Inflammatory macrophage treated with lipopolysaccharide for 1 hour (primary cell): ENCODE measurements at places on chromosomes 5 and 9.

DNA sequence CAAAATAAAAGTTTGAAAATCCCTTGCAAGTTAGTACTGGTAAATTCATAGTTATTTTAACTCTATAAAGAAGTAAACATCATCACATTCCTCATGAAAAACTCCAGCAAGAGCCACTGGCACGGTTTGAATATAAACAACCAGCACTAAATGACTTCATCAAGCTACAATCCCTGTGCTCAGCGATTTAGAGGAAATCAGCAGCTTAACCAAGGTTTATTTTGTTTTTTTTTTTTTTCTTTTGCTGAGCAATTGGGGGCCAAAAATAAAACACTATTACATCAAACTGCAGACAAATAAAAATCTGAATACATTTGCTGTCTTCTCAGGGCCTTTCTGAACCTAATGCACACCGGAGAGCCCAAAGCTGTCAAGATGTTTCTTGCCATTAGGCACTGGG is 106.2 kb upstream of the SLC24A2 start:
- DNase-seq = no peak

DNA sequence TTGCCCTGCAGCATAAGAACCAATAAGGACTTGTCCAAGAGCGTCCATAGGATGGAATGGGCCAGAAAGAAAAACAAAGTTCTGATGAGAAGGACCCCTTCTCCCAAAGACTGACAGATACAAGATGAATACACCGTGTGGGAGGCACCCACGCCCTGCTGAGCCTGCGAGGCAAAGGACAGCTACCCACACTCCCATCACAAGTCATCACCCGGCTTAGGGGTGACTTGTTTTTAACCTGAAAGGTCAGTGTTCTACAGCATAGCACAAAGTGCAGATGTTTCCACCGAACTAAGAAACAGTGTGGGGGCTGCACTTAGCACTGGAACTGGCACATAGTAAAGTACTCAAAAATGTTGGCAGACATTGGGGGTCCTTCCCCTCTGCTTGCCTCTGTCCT is 13.9 kb downstream of the TNIP1 start:
- no peak for DNase-seq

DNA sequence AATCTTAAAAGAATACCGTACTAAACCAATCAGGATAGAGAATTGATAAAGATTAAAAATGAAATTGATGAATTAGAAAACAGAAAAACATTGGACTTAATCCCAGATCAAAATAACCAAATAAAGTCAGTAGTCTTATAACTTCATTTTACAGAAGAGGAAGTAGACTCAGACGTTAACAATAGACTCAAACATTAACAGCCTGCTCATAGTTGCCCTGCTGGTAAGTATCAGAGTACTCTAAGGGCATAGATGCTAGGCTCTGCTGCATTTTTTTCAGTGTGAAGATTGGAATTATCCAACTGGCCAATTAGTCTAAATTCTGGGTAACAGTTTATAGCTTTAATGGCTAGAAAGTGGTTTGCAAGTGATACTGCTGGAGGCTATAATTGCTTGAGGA is 42.9 kb downstream of the ADGRV1 start:
- DNase-seq = no peak

GRCh38 chr9:92952906-92953610 is 5.7 kb downstream of the FGD3 start:
- DNase-seq = no peak

- no peak for DNase-seq
Measured at GRCh38 chr5:126433701-126434100, 10.5 kb downstream of the GRAMD2B start.

- DNase-seq = no peak
Measured at GRCh38 chr9:97514531-97514930, 13.1 kb downstream of the TMOD1 start.

DNA sequence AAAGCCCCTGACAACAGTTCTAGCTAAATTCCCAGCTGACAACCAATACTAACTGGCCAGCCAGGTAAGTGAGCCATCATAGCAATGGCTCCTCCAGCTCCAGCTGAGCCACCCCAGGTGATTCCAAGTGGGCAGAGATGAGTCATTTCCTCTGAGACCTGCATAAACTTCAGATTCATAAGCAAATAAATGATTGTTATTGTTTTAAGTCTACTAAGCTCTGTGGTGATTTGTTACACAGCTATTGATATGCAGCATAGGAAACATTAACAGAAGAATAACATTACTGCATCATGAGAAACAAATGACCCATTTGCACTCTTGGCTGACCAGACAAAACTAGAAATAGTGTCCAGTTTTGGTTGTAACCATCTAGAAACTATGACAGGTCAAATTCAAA is 60.3 kb downstream of the TTC39B start:
- DNase-seq = no peak

GRCh38 chr5:150642567-150642927 is 2.1 kb downstream of the SYNPO start:
- DNase-seq = no peak

DNA sequence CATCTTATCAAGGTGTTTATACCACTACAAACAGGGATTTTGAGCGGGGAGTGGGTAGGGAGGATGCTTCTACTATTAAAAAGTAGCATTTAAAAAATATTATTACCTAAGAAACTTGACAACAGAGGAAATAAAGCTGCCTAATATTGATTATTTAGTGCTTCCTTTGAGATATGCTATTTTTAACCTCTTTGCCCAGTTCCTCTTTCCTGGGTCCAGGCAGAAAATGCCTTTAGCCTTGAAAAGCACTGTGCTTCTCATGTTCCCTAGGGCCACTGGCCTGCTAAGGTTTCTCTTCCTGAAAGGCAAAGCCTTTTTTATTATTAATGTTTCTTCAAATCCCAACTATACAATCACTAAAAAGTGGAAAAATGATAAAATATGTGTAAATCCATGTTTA is 217.2 kb upstream of the HAPLN1 start:
- DNase-seq = no peak

GRCh38 chr5:36147681-36148080 is 4.0 kb downstream of the LMBRD2 start:
- DNase-seq = no peak

- DNase-seq = peak; percentile 51
Measured at GRCh38 chr9:137077010-137077747, at the start of gene UAP1L1. TSS of gene UAP1L1 (plus strand) at chr9:137077517. CDS start at chr9:137077533, 16 bp downstream.

- DNase-seq = no peak
Measured at GRCh38 chr5:93893075-93893474, 151.7 kb upstream of the POU5F2 start.

GRCh38 chr9:77469515-77470231 is 178.4 kb downstream of the GNA14 start:
- no peak for DNase-seq

DNA sequence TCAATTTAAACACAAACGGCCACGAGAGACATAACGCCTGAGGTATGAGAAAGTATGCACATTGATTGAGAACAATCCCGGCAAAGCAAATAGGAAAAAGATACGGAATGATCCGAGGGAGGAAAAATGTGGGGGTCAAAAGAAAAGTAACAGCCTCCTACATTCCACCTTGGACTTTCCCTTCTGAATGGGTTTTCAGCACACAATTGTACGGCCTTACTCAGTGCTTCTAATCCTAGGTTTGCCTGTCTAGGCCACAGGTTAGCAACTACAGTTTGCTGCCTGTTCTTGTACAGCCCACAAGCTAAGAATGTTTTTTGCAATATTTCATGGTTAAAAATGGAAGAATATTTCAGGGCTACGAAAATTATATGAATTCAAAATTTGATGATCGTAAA is 46.2 kb upstream of the RNF20 start:
- DNase-seq = no peak

GRCh38 chr9:87863882-87864465 is 18.7 kb upstream of the SPATA31E1 start:
- DNase-seq = no peak

- no peak for DNase-seq
Measured at GRCh38 chr5:132470010-132470392, 20.6 kb downstream of the IRF1 start.

DNA sequence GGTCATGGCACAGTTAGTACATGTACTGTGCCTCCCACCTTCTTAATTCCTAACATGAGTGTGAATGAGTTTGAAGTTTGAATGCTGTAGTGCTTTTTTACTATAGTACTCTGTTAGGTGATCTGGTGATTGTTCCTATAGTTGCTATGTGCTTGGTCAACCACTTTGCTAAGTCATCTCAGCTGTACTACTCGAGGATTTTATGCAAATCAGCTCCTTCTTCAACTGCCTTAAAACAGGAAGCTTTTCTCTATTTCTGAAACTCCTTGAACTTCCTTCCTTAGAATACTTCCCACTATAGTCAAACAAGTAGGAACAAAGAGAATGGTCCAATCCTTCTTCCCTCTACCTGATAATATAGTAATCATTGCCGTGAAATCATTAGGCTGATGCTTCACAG is 219.6 kb downstream of the CTNND2 start:
- DNase-seq = peak; percentile 70

GRCh38 chr9:121367306-121368137 is 2.5 kb downstream of the STOM start:
- no peak for DNase-seq

DNA sequence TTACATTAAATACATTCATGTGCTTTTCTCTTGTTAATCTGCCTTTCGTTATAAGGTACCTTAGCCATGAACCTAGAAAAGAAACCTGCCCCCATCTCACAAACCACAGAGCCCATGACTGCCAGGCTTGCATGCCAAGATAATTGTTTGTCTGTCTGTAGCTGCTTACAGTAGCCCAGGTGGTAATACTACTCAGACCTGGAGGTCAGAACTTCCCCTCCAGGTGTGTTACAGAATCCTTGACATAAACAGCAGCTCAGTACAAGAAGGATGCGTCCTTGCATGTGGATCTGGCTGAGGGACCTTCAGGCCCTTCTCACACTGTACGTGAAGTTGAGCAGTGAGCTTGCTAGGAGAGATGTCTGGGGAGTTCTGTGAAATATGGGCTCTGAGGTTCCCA is 291.4 kb downstream of the CSNK1G3 start:
- no peak for DNase-seq

DNA sequence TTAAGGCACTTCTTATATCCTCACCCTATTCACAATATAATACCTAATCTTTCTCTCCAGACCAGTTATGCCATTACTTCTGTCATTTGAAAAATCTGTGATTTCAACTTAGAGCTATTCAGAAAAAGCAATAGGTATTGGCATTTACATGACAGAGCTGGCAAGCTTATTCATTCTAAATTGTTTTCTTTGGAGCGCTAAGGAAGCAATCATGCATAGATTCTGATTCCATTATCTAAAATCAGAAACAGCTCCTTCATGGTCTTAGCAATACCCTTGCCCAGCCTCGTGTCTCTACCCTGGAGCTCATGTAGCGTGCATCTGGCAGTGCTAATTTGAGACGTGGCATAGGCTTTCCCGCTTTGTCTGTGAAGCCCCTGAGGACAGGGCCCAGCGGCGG is 4.5 kb downstream of the SLC1A1 start:
- DNase-seq = no peak

DNA sequence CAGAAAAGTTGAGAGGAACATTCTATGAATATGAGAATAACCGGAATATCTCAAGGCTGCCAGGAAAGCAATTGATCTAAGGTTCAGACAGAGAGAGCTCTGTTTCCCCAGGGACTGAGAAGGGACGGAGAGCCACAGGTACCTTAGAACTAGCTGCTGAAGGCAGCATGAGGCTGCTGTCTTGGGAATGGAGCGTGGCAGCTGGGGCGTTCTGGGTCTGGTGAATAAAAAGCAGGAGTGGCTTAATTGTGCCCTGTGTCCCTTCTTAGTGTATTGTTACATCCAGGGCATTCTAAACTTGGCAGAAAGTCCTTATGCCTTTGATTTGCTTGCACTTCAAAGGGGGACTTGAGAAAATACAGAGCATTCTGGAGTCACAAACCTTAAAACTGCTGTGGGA is 434.5 kb downstream of the KDM4C start:
- no peak for DNase-seq

GRCh38 chr9:20650750-20651299 is 28.5 kb upstream of the MLLT3 start:
- DNase-seq = no peak

DNA sequence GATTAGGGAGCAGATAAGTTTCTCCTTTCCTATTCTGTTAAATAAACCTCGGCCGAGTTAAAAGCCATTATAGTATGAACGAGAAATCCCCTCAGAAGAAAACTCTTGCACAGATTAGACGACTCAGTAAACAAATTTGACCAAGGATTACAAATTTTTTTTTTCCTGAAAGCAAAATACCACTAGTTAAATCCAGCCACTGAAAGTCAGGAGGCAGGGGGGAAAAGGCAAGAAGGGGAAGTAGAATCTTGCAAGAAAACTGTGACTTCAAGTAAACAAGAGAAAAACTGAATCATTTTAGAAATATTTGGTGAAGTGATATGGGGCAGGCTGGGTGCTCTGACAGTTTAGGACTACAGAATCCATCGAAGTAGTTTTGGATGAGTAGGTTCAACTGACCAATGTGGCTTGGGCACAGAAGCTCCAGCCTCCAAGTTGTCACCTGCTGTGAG is 251.0 kb downstream of the DENND1A start:
- no peak for DNase-seq

- no peak for DNase-seq
Measured at GRCh38 chr9:89916001-89916597, 311.3 kb downstream of the GADD45G start.

GRCh38 chr5:13739479-13739878 is 205.0 kb downstream of the DNAH5 start:
- no peak for DNase-seq

DNA sequence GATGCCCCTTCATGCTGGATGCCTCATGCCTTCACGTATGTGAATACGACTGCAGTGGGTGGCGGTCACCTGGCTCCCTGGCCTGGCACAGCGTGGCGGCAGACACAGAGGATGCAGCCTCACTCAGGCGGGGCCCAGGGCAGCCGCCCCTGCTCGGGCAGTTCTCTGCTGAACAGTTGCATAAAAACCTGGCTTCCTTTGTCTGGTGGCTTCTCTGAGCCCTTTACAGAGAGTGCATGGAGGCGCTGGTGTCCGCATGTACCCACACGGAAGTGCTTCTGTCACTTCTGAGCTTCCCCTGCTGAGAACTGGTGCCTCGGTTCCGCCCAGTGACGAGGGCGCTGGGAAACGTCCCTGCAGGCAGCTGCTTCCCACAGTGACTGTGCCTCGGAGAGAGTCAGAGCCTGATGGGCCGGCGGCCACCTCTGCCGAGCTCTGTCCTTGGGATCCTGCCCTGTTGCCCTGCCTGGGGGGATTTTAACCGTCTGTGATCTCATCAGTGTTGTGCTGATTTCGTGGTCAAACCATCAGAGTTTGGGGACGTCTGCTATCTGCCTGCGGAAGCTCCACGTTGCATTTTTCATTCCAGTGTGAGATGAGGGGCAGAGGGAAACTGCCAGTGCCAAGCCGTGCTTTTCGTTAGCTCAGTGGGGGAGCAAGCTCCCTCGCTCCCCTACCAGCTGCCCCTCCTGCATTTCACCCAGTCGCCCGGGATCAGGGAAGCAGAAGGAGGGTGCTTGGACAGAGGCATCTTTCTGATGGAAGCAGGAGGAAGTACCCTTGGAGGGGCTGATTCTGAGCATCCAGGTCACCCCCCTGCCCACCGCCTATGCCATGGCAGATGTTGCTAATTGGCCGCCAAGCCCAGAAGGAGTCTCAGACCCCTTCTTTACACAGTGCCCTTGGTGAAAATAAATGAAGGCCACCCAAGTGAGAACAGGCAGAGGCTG is 153.0 kb upstream of the COL5A1 start:
- no peak for DNase-seq

- no peak for DNase-seq
Measured at GRCh38 chr5:135141303-135142268, 107.6 kb upstream of the PITX1 start.
